ENCODE measurements at places on chromosomes 7 and 10.

DNA sequence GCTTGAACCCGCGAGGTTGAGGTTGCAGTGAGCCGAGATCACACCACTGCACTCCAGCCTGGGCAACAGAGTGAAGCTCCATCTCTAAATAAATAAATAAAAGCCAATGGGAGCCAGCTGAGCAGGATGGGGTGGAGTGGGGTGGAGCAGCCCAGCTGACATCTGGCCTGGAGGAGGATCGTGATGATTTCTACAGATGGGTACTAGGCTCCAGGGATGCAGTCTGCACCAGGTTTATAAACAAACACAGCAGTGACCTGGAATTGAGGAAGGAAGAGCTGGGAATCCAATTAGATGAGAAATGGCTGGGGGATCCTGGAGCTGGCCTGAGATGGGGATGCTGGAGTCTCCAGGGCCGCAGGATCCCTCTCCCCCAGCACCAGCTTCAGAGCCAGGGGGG lies 7.3 kb upstream of the GRIFIN start:
- DNase-seq, result no peak

DNA sequence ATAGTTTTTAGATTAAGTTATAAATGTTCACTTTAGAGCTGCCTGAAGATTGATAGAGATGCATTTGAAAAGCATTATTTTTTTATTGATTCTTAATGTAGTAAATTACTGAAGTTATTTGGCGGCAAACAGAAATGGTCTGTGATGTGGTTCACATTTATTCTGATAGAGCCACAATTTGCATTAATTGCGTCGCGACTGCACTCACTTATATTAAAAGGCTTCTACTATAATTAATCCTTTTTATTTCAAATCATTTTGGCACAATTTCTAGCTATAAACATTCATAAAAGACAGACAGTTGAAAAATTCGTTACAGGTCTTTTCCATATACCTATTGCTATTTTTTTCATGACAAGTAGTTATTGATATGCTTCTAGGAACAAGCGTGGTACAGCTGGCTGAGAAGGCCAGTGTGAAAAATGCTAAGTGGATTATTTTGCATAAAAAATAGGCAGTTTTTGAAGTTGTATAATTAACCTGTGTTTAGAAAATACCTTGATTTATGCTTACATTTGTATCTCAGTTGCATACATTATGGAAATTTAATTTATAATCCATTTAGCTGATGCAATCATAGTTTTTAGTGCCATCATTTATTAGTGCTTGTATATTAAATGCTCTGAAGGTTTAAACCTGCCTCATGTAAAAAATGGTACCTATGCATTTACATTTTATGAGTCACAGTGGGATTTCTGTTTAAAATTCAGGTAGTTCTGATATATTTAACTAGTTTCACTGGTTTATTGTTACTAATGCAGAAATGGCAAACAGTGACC lies 92.1 kb upstream of the DNAJB6 start:
- DNase-seq, result no peak

GRCh38 chr10:107740962-107741690 lies 576.6 kb upstream of the SORCS1 start:
- DNase-seq, result no peak

GRCh38 chr10:44874166-44874565 lies 37.0 kb upstream of the TMEM72 start:
- no peak for DNase-seq

- no peak for DNase-seq
Observed at GRCh38 chr7:68783684-68784083, 814.6 kb upstream of the AUTS2 start.

DNA sequence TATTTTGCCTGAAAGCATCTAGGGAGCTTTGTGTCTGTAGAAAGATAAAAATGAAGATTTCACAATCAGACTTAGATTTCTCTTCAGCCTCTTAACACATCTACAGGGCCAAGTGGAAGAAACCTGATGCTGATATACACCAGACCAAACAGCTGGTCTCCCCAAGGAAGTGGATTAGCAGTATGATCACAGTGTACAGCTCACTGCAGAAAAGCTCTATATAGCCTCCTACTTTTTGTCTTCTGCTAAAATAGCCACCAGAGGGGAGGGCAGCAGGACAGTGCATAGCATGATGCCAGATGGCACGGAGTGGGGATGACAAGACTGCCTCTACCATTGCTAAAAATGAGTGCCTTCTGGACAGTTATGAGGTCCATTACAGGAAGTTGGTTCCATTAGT lies 16.0 kb downstream of the FAM13C start:
- no peak for DNase-seq

- no peak for DNase-seq
Observed at GRCh38 chr10:3482200-3482993, 302.6 kb downstream of the KLF6 start.

- no peak for DNase-seq
Observed at GRCh38 chr7:158488181-158488971, 99.2 kb downstream of the PTPRN2 start.
